ENCODE measurements at places on chromosomes 2 and 18. TPM values are rescaled to one million over a fixed set of nuclear protein-coding genes. Genes with fewer than 3 reads are reported as not detected.

Gene GPR35
- total RNA-seq: 0.15 TPM

Gene SMYD1
- total RNA-seq: not detected

Gene POTEC
- total RNA-seq: not detected

Gene HMSD
- total RNA-seq: 0.50 TPM

Gene VSNL1
- total RNA-seq: 1.0 TPM

Gene GPR155
- total RNA-seq: 0.74 TPM

Gene VWC2L
- total RNA-seq: not detected

Gene FRZB
- 1.2 TPM for total RNA-seq

Gene TEX44
- total RNA-seq: not detected

Gene CRYGC
- not detected for total RNA-seq

Gene DNAH7
- total RNA-seq: under 0.01 TPM

Gene PCARE
- not detected for total RNA-seq

Gene L3MBTL4
- under 0.01 TPM for total RNA-seq

Gene C2orf80
- not detected for total RNA-seq

Gene TUBB8B
- total RNA-seq: not detected

Gene CETN1
- total RNA-seq: not detected

Gene PSMA8
- total RNA-seq: not detected

Gene WDR7
- total RNA-seq: 6.8 TPM

Gene FAM124B
- not detected for total RNA-seq

Gene DSG1
- not detected for total RNA-seq

Gene ZC3H6
- total RNA-seq: 1.3 TPM

Gene SEPTIN10
- 51.0 TPM for total RNA-seq

Gene TEKT4
- not detected for total RNA-seq

Gene FBXO15
- total RNA-seq: 0.34 TPM

Gene SOWAHC
- 5.0 TPM for total RNA-seq

Gene TDRD15
- not detected for total RNA-seq

Gene PAIP2B
- total RNA-seq: 0.67 TPM

Gene ANKRD36C
- 8.3 TPM for total RNA-seq

Gene OSR1
- total RNA-seq: 22.9 TPM

Gene SLC5A7
- total RNA-seq: not detected

Gene ACOXL
- total RNA-seq: not detected

Gene IL36A
- not detected for total RNA-seq

Gene ECEL1
- total RNA-seq: not detected

Gene CRYGA
- not detected for total RNA-seq

Gene HAAO
- 3.9 TPM for total RNA-seq

Gene ARHGEF4
- 1.6 TPM for total RNA-seq

Gene CXCR4
- total RNA-seq: not detected

Gene INO80D
- total RNA-seq: 2.2 TPM

Gene MC4R
- 0.15 TPM for total RNA-seq

Gene DNPEP
- total RNA-seq: 42.2 TPM

Gene LYPD6B
- total RNA-seq: not detected

Gene CD8A
- not detected for total RNA-seq

Gene KIF1A
- total RNA-seq: not detected

Gene FAM237A
- not detected for total RNA-seq

Gene THADA
- 16.3 TPM for total RNA-seq

Gene RFTN2
- total RNA-seq: 3.7 TPM

Gene FABP1
- total RNA-seq: not detected

Gene TMEM178A
- 0.84 TPM for total RNA-seq

Gene CCL20
- 2.2 TPM for total RNA-seq

Gene UCN
- 0.15 TPM for total RNA-seq

Data from bronchus fibroblast of lung (primary cell).